ENCODE measurements at places on chromosomes 13 and 19.

- DNase-seq: no peak
These were observed 80.2 kb downstream of the SHISA2 start for GRCh38 chr13:25971459-25972145.

- no peak for DNase-seq
These were observed 6.7 kb downstream of the ZNF708 start for GRCh38 chr19:21322528-21322927.

DNA sequence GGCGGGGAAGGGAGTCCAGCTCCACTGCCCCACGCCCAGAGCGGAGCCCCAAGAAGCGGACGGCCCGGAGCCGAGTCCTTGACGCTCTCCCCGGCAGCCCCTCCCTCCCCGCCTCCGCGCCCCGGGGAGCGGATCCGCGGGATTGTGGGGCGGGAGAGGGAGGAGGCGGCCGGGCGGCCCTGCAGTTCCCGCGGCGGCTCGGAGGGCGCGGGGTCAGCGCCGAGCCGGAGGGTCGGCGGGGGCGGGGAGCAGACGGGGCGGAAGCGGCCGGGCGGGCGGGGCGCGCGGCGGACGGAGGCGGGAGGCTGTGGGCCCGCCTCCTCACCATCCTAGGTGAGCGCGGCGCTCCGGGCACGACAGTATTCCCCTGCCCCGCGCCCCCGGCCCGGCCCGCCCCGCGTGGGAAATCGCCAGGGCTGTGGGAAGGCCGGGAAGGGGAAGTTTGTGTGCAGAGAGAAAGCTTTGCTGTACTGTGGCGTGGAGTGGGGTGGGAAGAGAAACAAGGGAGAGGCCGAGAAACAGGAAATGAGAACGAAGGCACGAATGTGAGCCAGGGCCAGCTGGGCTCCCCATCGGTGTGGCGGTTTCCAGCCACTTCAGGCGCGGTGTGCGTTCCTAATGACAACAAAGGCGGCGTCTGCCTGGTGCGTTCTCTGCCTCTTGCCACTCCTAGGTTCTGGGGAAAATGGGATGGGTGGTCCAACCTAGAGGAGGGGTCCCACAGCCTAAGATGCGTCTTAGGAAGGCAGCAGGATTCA lies 1.3 kb upstream of the KLF12 start:
- peak; percentile 92 for DNase-seq

DNA sequence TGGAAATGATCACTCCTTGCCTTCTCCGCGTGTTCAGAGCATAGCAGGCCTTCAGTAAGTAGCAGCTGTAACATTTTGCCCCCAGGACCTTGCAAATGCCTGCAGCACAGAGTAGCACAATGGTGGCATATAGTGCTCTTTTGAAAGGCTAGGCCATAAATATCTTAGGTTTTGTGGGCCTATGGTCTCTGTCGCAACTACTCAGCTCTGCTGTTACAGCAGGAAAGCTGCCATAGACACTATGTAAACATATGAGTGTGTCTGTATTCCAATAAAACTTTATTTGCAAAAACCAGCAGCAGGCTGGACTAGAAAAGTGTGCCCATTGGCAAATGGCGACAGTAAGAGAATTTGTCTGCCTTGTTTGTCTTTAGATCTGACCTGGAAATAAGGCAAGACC lies 9.4 kb downstream of the ITPKC start:
- DNase-seq: no peak

DNA sequence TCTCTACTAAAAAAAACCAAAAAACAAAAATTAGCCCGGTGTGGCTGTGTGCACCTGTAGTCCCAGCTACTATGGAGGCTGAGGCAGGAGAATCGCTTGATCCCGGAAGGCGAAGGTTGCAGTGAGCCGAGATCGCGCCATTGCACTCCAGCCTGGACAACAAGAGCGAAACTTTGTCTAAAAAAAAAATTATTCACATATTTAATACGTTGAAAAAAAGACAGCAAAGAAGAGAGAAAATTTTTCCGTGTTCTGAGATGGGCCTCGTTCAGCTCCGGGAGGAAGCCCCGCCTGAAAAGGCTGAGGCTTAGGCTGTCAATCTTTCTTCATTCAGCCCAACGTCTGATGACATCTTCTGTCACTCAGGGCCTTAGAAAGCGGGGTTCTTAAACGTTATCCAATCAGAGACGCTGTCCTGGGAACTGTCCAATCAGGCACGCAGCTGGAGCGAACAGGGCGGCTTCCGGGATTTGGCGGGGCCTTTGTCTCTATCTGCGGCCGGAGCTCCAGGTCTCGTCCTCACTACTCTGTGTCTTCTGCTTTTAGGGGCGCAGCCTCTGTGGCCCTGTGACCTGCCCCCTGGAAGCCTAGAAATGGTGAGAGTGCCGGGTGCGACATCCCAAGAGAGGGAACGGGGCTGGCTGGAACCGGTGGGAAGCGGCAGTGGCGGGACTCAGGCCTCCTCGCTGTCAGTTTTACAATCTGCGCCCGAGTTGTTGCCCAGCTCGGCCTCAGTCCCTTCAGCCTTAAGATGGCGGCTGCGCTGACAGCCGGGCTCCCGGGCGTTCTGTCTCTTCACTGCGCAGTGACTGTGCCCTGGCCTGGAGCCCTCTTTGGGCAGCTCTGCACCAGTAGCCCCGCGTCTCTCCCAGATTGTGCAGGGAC lies at the start of gene ZNF726:
Gene ZNF726 (plus strand): TSS at position 485 of the 885 bp plus-strand sequence. CDS start 109 bp downstream, at position 594.
- DNase-seq: peak; percentile 77

DNA sequence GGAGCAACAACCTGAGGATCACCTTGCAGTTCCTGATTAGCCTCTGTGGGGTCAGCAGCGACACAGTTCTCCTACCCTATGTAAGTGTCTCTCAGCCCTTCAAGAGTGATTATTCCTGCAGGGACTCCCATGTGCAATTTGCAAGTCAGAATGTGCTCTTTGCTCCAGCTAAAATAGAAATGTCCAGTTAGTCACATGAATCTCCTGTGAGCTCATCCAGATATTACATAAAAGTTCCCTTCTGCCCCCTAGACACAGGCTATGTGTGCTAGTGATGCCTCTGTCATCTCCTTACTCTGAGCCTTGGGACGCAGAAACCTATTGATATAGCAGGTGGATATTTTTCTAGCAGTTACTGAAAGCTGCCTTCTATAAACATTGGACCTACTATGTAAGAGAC lies 105.5 kb downstream of the ZAR1L start:
- DNase-seq: no peak

GRCh38 chr19:39304701-39305571 lies 8.7 kb downstream of the IFNL1 start:
- no peak for DNase-seq

DNA sequence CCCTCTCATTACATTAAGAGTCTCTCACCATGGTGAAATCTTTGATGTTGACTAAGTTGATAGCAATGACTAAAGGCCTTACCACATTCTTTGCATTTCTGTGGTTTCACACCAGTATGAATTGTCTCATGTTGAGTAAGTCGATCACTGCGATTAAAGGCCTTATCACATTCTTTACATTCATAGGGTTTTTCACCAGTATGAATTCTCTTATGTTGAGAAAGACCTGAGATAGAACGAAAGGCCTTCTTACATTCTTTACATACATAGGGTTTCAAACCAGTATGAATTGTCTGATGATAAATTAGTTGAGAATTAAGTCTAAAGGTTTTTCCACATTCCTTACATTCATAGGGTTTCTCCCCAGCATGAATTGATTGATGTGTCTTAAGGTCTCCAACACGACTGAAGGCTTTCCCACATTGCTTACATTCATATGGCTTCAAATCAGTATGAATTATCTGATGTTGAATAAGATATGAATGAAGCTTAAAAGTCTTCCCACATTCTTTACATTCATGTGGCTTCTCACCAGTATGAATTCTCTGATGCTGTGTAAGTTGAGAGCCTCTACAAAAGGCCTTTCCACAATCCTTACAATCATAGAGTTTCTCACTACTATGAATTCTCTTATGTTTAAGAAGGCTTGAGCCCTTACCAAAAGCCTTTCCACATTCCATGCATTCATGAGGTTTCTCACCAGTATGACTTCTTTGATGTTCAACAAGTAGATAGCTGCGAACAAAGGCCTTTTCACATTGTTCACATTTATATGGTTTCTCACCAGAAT lies 45.6 kb downstream of the ZNF283 start:
- DNase-seq: no peak

DNA sequence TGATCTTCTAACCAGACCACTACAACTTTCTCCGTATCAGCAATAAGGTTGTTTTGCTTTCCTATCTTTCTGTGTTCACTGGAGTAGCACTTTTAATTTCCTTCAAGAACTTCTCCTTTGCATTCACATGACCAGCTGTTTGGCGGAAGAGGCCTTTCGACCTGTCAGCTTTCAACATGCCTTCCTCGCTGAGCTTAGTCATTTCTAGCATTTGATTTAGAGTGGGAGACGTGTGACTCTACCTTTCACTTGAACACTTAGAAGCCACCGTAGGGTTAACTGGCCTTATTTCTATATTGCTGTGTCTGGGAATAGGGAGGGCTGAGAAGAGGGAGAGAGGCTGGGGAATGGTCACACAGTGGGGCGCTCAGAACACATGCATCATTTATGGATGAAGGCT lies 104.7 kb downstream of the TUBGCP3 start:
- no peak for DNase-seq

DNA sequence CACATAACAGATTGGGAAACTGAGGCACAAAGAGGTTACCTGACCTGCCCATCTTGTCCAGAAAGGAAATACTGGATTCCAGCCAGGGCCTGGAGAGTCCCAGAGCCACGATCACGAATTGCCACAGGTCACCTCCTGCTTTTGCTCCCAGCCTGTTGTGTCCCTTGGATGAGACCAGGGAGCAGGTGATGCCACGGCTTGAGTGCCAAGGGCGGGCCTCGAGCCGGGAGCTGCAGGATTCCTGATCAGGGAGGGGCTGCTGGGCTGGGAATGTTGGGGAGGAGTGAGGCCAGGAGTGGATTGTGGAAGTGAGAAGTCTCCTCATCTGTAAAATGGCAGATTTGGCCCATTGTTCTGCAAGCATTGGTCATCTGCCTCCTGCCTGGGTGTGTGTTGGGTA lies 29.4 kb downstream of the DNM2 start:
- no peak for DNase-seq

DNA sequence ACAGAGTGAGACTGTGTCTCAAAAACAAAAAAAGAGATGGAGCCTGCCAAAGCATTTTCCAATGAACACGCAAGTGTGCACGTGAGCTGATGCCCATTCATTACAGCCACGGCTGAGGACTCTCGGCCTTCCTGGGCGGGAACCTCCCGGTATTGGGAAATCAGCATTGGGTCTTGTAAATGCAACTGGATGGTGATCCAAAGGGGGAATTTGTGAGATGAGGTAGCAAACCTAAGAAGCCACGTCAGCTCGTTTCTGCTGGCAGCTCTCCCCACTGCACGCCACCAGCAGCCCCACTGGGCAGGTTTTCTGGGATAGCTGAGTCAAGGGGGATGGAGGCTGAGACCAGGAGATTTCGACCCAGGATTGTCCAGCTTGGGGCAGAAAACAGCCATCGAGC lies 11.5 kb downstream of the C13orf46 start:
- no peak for DNase-seq

DNA sequence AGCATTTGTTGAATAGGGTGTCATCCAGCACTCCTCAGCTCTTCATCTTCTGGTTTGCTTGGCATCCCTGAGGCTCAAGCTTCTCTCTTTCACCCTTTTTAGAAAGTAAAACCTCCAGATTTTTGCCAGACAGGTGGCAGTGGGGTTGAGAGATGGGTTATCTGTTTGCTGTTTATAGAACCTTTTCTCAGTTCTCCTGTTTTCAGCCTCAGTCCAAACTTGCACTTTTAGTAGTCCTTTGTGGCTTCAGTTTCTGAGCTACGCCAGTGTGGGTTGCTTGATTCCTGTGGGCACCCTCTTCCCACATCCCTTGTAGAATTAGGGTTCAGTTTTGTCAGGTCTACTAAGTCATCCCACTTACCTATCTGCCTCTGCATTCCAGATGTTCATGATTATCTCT lies 147.9 kb downstream of the PAN3 start:
- DNase-seq: no peak

DNA sequence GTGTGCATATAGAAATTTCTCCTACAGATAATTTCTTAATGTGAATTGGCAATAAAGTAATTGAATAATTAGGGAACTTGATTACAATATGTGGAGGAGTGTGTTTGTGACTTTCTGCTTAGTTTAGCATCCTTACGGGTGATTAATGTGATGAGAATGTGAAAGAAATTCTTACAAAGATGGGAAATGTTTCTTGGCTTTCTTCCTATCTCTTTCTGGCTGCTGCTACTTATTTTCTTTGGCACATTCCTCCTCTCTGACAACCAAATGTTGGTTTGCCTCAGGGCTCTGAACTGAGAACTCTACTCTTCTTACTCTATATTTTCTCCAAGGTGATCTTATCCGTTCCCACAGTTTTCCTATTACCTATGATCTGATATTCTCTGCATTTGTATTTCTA lies 300.1 kb downstream of the TBC1D4 start:
- DNase-seq: no peak

- DNase-seq: no peak
These were observed at the start of gene LGALS13 for GRCh38 chr19:39602224-39602623. Gene LGALS13, plus strand, starts transcription at chr19:39602524. Its CDS starts 45 bp downstream, at chr19:39602569.

- no peak for DNase-seq
These were observed 16.2 kb downstream of the MCF2L start for GRCh38 chr13:112984954-112985802.

- no peak for DNase-seq
These were observed 8.1 kb upstream of the TSHZ3 start for GRCh38 chr19:31357315-31357673.

DNA sequence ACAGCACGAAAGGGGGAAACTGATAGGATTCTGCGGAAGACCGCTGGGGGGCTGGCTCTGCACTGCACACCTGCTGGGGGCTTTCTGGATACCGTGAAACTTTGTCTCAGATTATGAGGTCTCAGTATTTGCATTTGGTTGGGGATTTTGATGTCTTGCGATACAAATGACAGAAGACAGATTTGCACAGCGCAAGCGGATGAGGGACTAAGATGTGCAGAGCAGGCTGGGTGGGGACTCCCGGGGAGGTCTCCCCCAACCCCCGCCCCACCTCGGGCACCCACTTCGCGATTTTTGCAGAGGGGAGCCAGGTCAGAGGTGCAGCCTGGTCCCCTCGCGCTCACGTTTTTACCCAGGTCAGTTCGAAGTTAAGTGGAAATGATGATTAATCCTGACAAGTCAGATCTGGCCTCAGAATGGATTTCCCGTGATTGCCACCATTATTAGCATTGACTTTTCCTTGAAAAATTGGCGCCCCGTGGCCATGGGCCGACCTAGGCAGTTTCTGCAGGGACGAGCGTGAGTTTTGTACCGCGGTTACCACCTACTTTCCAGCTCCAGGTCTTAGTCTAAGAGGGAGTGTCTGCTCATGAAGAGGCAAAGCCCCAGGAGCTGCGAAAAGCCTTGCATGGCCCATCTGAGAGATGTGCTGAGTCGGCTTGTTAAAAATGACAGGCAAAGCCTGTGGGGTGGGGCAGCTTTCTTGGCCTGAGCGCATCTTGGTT lies 1.3 kb upstream of the GJB2 start:
- no peak for DNase-seq

Measured in SK-N-SH (cell line).